ENCODE measurements at places on chromosomes 1 and 21. TPM values are rescaled to one million over a fixed set of nuclear protein-coding genes. Genes with fewer than 3 reads are reported as not detected.

Gene CACNA1S
- 0.12 TPM for total RNA-seq

Gene FAM89A
- 18.8 TPM for total RNA-seq

Gene FMOD
- 36.6 TPM for total RNA-seq

DNA sequence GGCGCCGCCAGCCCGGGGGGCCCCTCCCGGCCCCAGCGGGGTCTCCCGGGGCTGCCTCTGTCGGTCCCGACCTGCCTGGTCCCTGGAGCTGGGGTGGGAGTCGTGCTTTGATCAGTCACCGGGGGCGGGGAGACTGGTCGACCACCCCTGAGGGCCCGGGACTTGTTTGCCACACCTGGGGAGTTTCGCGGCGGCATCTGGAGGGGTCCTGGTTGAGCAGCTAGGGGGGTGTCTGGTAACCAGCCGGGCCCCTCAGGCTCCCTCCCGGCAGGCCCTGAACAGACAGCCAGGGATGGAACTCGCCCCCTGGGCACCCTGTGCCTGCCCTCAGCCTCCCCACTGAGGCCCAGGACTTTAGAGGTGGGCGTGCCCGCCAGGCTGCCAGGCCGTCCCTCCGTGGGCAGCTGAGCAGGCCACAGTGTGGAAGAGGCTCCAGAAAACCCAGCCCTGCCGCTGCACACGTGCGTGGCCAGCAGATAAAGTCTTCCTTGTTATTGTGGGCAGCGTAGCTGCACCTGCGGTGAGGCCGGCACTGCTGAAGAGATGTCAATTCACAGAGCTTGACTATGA lies 13.3 kb upstream of the SAMD11 start:
- no peak overlapping the region for H3K27ac ChIP-seq
- peaks cover 6% of the 10 kb centered on the region for H3K4me1 ChIP-seq
- DNase-seq = peak; percentile 69
- H3K4me3 ChIP-seq = no peak overlapping the region
- peaks cover 88% of the 10 kb centered on the region for H3K27me3 ChIP-seq

GRCh38 chr1:108560874-108561459 lies 1.1 kb downstream of the EEIG2 start:
- peaks cover 55% of the 10 kb centered on the region for H3K4me1 ChIP-seq
- DNase-seq = peak; percentile 31
- no peaks in the 10 kb centered on the region for H3K36me3 ChIP-seq
- H3K27me3 ChIP-seq = no peaks in the 10 kb centered on the region

DNA sequence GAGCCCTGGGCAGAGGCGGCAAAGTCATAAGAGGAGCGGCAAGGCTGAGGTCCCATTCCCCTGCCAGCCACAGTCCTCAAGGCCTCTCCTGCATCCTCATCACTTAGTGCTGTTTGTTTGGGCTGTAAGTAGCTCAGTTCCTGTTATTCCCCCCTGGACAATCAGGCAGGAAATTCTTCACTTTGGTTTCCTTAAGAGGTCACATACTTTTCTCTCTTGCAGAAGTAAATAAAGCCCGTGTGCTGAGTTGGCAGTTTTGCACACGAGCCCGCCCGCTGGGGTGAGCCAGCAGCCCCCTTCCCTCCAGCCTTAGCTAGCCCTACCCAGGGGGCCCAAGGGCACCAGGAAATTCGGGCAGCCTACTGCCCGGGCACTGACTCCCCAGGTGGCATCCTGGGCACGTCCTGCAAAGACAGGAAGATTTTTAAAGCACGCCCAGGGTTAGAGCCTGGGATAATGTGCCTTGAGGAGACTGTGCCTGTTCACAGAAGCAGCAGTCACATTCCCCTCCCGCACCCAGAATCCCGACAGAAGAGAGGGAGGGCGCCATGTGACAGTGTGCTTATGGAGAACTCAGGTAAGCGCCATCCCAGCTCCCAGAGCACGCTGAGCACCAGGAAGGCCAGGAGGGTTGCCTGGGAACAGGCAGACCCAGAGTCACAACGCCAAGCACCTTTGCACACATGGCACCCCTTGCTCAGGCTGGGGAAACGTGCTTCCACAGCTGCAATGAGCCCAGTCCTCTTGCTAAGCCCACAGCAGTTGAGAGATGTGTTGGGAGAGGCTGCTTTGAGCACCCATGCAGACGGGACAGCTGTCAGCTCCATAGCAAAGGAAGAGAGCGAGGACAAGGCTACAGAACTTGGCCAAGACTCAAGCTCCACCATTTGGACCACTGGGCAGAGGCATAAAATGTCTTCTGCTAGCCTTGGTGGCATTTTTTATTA lies 144.5 kb upstream of the TMEM51 start:
- H3K27me3 ChIP-seq = no peaks in the 10 kb centered on the region
- H3K36me3 ChIP-seq = no peaks in the 10 kb centered on the region
- H3K4me3 ChIP-seq = no peak overlapping the region
- H3K4me1 ChIP-seq = peaks cover 24% of the 10 kb centered on the region

DNA sequence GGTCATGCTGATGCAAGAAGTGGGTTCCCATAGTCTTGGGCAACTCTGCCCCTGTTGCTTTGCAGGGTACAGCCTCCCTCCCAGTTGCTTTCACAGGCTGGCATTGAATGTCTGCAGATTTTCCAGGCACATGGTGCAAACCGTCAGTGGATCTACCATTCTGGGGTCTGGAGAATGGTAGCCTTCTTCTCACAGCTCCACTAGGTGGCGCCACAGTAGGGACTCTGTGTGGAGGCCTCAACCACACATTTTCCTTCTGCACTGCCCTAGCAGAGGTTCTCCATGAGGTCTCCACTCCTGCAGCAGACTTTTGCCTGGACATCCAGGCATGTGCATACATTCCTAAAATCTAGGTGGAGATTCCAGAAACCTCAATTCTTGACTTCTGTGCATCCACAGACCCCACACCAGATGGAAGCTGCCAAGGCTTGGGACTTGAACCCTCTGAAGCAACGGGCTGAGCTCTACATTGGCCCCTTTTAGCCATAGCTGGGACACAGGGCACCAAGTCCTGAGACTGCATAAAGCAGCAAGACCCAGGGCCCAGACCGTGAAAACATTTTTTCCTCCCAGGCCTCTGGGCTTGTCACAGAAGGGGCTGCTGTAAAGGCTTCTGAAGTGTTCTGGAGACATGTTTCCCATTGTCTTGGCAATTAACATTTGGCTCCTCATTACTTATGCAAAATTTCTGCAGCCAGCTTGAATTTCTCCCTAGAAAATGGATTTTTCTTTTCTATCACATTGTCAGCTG lies 466.2 kb upstream of the PBX1 start:
- no peak overlapping the region for H3K27ac ChIP-seq
- no peak for DNase-seq
- H3K4me1 ChIP-seq = no peaks in the 10 kb centered on the region
- no peaks in the 10 kb centered on the region for H3K36me3 ChIP-seq
- no peaks in the 10 kb centered on the region for H3K27me3 ChIP-seq
- H3K4me3 ChIP-seq = no peak overlapping the region

GRCh38 chr21:30227633-30228404 lies 11.9 kb upstream of the CLDN8 start:
- H3K36me3 ChIP-seq = no peaks in the 10 kb centered on the region
- H3K4me3 ChIP-seq = no peak overlapping the region

DNA sequence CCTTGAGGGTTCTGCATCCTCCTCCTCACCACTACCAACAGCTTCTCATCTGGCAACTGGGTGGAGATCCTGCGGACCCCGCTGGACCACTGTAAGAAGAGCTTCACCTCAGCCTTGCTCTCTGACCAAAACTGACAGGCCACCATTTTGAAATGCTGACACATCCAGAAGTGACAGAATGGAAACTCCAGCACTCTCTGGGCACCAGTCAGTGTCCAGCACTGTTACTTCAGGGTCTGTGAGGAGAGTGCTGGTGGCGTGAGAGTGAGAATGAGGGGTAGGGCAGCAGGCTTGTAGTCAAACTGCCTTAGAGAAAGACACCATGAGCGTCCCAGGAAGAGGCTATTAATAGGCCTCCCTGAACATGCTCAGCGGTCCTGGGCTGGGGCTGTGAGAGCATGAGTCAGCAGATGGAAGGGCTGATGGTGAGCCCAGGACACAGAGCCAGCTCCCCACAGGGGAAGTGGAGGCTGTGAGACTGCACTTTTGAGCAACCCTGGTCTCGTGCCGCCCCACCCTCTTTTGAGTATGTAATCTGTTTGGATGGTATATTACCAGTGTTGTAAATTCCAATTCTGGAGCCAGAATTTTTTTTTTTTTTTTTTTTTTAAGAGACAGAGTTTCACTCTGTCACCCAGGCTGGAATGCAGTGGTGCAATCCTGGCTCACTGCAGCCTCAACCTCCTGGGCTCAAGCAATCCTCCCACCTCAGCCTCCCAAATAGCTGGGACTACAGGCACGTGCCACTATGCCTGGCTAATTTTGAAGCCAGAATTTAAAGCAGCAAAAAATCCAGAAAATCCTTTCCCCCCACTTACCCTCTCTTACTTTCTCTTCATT lies 34.4 kb upstream of the SLC30A1 start:
- DNase-seq = peak; percentile 92
- H3K36me3 ChIP-seq = no peaks in the 10 kb centered on the region
- H3K4me1 ChIP-seq = peaks cover 46% of the 10 kb centered on the region
- H3K27me3 ChIP-seq = no peaks in the 10 kb centered on the region

DNA sequence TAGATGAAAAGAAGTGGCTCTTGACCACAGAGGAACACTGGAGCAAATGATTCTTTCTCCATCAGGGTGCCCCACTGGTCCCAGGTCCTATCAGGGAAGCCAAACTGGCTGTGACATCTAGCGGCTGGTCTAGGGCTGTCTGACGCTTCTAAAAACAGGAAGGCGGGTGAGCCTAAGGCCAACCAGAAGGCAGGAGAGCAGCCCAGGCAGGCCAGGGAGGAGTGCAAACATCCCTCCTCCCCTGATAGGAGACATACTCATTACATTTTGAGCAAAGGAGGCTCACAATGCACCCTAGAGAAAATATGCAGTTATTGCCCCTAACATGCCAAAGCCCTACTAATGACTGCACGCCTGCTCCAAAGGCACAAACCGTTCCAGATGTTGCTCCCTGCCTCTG lies 10.4 kb upstream of the FOXE3 start:
- H3K27ac ChIP-seq = no peak overlapping the region
- H3K27me3 ChIP-seq = peaks cover 19% of the 10 kb centered on the region
- no peaks in the 10 kb centered on the region for H3K4me1 ChIP-seq
- no peak overlapping the region for H3K4me3 ChIP-seq
- H3K36me3 ChIP-seq = no peaks in the 10 kb centered on the region
- no peak for DNase-seq

DNA sequence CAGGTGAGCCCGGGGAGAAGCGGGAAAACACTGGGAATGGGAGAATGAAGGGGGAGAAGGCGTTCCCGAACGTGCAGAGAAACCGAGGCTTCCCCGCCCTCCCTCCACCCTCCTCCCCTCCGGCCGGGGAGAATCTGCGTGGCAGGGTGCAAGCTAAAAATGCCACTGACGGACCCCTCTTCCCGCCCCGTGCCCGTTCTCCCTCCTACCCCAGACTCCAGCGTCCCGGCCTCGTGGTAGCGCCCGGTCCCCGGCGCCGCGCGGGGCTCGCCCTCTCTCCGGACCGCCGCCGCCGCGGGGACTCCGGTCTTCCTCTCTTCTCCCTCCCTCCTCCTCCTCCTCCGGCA lies 81.6 kb upstream of the AK4 start:
- H3K4me3 ChIP-seq = peak overlapping the region; percentile 81
- DNase-seq = no peak
- no peaks in the 10 kb centered on the region for H3K36me3 ChIP-seq
- H3K4me1 ChIP-seq = peaks cover 4% of the 10 kb centered on the region
- H3K27me3 ChIP-seq = no peaks in the 10 kb centered on the region

- no peak for DNase-seq
- no peak overlapping the region for H3K4me3 ChIP-seq
- H3K27ac ChIP-seq = no peak overlapping the region
- peaks cover 8% of the 10 kb centered on the region for H3K4me1 ChIP-seq
- H3K36me3 ChIP-seq = no peaks in the 10 kb centered on the region
- H3K27me3 ChIP-seq = no peaks in the 10 kb centered on the region
Observed at GRCh38 chr1:24752305-24752704, 7.1 kb downstream of the CLIC4 start.

GRCh38 chr21:42815217-42815616 lies 64.1 kb downstream of the WDR4 start:
- no peaks in the 10 kb centered on the region for H3K36me3 ChIP-seq
- H3K27me3 ChIP-seq = no peaks in the 10 kb centered on the region
- DNase-seq = no peak
- H3K27ac ChIP-seq = no peak overlapping the region

GRCh38 chr1:92123868-92124267 lies 43.7 kb downstream of the BTBD8 start:
- H3K36me3 ChIP-seq = no peaks in the 10 kb centered on the region
- H3K27ac ChIP-seq = no peak overlapping the region
- no peaks in the 10 kb centered on the region for H3K4me1 ChIP-seq
- no peak for DNase-seq
- H3K4me3 ChIP-seq = no peak overlapping the region

GRCh38 chr1:201501812-201502510 lies 5.0 kb downstream of the CSRP1 start:
- H3K4me3 ChIP-seq = no peak overlapping the region
- no peaks in the 10 kb centered on the region for H3K36me3 ChIP-seq
- no peaks in the 10 kb centered on the region for H3K27me3 ChIP-seq
- H3K4me1 ChIP-seq = peaks cover 85% of the 10 kb centered on the region
- peak; percentile 63 for DNase-seq
- peak overlapping the region; percentile 90 for H3K27ac ChIP-seq

DNA sequence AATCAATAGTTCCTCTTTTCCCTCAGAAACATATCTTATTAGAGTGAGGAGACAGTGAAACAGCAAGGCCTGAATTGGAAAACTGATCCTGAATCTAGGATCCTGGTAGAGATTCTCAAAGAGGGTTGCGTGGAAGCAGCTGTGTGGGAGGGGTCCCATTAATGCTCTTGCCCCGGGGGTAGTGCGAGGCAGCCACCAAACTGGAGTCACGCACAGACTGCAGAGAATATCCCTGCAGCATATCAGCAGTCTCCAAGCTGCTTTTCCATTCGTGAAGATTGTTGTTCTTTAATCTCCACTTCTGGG lies 150.1 kb downstream of the DISC1 start:
- H3K4me3 ChIP-seq = no peak overlapping the region
- no peak for DNase-seq
- peaks cover 3% of the 10 kb centered on the region for H3K4me1 ChIP-seq
- H3K27me3 ChIP-seq = no peaks in the 10 kb centered on the region
- H3K27ac ChIP-seq = no peak overlapping the region
